Femur (tissue), 1 donor: ENCODE measurements at places on chromosomes 4 and X.

- DNase-seq = no peak
Observed at GRCh38 chr4:184470785-184471110, 3.6 kb downstream of the IRF2 start.

- no peak for DNase-seq
Observed at GRCh38 chr4:11281720-11282119, 147.0 kb downstream of the HS3ST1 start.

GRCh38 chr4:99863-100262, 24.4 kb upstream of the ZNF718 start:
- no peak for DNase-seq

DNA sequence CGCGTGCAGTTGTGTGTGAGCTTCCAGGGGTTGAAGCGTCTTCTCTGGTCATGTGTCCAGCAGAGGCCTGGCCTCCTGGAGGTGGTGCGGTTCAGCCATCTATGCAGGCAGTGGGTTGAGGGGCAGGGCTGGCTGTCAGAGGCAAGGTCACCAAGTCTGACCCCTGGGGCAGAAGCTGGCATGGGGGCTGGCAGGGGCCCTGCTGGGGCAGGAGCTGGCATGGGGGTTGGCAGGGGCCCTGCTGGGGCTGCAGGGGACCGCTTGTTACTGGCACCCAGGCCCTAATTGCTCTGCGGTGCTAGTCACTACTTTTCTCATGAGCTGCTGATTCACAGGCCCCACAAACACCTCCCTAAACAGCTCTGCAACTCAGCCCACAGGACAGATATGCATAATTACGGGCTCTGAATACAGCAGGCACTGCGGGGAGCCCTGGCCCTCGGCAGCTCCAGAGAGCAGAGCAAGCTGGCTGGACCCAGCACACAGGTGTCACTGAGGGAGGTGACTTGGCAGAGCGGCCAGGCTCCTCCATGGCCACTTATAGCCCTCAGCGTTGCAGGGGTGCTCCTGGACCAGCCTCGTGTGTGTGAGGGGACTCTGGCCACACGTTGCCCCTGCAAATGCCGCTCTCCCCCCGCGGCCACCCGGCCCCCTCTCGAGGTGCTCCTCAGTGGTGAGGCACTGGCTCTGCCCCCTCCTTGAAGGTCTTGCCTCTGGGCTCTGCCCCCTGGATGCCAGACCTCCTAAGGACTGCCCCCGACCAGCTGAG, 32.7 kb downstream of the CPLX1 start:
- no peak for DNase-seq

GRCh38 chr4:124868495-124868894, 156.0 kb upstream of the ANKRD50 start:
- DNase-seq = no peak
